T-cell (primary cell): ENCODE measurements at places on chromosomes 5 and 9. TPM values are rescaled to one million over a fixed set of nuclear protein-coding genes. Genes with fewer than 3 reads are reported as not detected.

DNA sequence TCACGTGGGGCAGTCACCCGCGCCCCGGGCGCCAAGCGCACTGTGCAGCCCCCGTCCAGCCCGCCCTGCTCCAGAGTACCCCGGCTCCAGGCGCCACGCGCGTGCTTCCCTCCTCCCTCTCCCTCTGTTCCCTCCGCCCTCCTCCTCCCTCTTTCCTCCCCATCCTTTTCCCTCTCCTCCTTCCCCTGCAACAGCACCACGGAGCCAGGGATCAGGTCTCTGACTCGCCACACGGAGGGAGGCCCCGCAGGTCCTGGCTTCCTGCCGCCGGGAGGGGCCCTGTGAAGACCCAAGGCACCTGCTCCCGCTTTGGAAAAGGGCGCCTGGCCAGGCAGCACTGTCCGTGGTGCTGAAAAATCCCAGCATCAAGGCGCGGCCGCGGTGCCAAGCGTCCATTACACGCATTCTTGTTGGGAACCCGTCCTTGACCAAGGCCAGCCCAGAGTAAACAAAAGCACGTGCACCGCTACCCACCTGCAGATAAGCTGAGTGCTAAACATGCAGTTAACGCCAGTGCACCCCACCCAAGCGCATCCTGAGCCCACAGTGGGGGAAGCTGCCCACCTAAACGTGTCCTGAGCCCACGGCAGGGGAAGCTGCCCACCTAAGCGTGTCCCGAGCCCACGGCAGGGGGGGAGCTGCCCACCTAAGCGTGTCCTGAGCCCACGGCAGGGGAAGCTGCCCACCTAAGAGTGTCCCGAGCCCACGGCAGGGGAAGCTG, 21.7 kb downstream of the SLC6A18 start:
- no peaks in the 10 kb centered on the region for H3K36me3 ChIP-seq
- H3K4me1 ChIP-seq, result no peaks in the 10 kb centered on the region
- DNase-seq, result no peak

The OBP2B gene
- not detected for total RNA-seq

The CTNND2 gene
- not detected for total RNA-seq

- DNase-seq, result no peak
- no peak overlapping the region for H3K27ac ChIP-seq
- H3K36me3 ChIP-seq, result no peaks in the 10 kb centered on the region
- no peaks in the 10 kb centered on the region for H3K4me1 ChIP-seq
- no peaks in the 10 kb centered on the region for H3K27me3 ChIP-seq
These were observed 1211.1 kb upstream of the CDH18 start for GRCh38 chr5:21199087-21199486.

- no peak overlapping the region for H3K4me3 ChIP-seq
- no peaks in the 10 kb centered on the region for H3K4me1 ChIP-seq
- H3K36me3 ChIP-seq, result no peaks in the 10 kb centered on the region
- H3K27ac ChIP-seq, result no peak overlapping the region
- H3K27me3 ChIP-seq, result no peaks in the 10 kb centered on the region
- no peak for DNase-seq
These were observed 42.3 kb downstream of the PWWP2A start for GRCh38 chr5:160076997-160077396.

- no peaks in the 10 kb centered on the region for H3K36me3 ChIP-seq
- H3K27ac ChIP-seq, result no peak overlapping the region
- no peaks in the 10 kb centered on the region for H3K27me3 ChIP-seq
- peaks cover under 1% of the 10 kb centered on the region for H3K4me1 ChIP-seq
- DNase-seq, result no peak
These were observed 55.3 kb downstream of the LIX1 start for GRCh38 chr5:97087138-97087537.

The SELENOP gene
- total RNA-seq, result 2.6 TPM

DNA sequence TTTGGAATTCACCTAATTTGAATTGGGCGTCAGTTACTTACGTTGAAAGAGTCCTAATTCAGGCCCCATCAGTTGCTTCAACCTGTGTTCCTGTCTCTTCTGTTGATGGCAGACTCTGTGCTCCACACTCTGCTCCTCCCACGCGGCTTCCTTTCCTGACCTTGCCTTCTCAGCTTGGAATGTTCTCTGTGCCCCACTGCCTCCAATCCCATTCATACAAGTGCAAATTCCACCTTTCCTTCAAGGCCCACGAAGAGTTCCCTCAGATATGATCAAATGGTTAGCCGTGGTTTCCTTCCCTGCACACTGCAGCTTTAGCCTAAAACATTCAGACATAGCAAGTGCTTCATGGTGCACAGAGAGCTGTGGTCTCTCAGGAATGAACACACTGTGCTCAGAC, 65.7 kb downstream of the SREK1 start:
- no peaks in the 10 kb centered on the region for H3K36me3 ChIP-seq
- H3K27ac ChIP-seq, result no peak overlapping the region
- H3K27me3 ChIP-seq, result no peaks in the 10 kb centered on the region

- no peak for DNase-seq
- no peaks in the 10 kb centered on the region for H3K27me3 ChIP-seq
These were observed 160.6 kb downstream of the ZDHHC21 start for GRCh38 chr9:14532456-14533115.

The PPWD1 gene
- total RNA-seq, result 102 TPM

DNA sequence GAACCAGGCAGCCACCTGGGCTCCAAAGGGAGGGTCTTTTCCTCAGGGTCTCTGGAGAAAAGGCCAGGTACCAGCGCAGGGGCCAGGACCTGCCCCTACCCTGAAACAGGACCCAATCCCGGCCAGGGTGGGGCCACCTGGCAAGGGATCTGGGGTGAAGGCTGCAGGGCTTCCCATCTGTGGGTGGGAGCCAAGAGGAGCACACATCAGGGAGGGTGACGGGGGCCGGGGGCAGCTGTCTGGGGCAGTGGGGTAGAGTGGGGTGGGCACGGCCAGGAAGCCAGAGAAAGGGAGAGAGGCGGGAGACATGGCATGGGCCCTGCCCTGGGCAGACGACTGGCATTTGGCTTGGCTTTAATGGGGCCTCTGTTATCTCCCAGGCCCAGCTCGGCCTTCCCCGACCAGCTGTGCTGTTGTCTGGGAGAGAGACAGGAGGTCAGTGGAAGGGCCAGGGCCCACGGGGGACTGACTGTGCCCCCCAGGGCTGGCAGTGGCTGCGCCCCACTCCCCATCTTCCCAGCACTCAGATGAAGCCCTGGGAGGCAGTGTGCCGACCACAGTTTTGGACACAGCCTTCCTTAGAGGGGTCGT, 57.2 kb upstream of the RNF130 start:
- no peak for DNase-seq
- H3K27ac ChIP-seq, result no peak overlapping the region
- H3K36me3 ChIP-seq, result no peaks in the 10 kb centered on the region
- H3K4me3 ChIP-seq, result no peak overlapping the region
- H3K27me3 ChIP-seq, result peaks cover 20% of the 10 kb centered on the region

- H3K4me1 ChIP-seq, result no peaks in the 10 kb centered on the region
- no peaks in the 10 kb centered on the region for H3K36me3 ChIP-seq
- DNase-seq, result no peak
- no peak overlapping the region for H3K27ac ChIP-seq
- H3K4me3 ChIP-seq, result no peak overlapping the region
These were observed 242.2 kb downstream of the DMRT2 start for GRCh38 chr9:1292384-1292783.

DNA sequence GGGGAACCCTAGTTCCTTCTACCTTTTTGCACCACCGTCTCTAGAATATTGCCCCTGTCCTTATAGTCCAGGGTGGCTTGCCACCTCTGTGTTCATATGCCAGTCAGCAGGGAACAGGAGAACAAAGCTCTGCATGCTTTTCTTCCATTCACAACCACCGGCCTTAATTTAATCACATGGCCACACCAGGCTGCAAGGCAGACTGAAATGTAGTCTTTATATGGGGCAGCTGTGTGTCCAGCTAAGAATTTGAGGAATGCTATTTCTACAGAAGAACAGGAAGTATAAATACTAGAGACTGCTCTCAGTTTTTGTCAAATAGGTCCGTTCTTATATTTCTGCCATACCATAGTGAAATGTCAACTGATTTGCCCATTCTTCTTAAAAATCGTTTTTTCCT, 5.8 kb downstream of the C5orf22 start:
- no peaks in the 10 kb centered on the region for H3K27me3 ChIP-seq
- DNase-seq, result no peak
- no peak overlapping the region for H3K4me3 ChIP-seq
- peaks cover 11% of the 10 kb centered on the region for H3K4me1 ChIP-seq
- peaks cover 15% of the 10 kb centered on the region for H3K36me3 ChIP-seq
